ENCODE measurements at places on chromosomes 1 and 21.
A peak's percentile ranks its signal among the peaks of the same experiment; 100 is the strongest.

DNA sequence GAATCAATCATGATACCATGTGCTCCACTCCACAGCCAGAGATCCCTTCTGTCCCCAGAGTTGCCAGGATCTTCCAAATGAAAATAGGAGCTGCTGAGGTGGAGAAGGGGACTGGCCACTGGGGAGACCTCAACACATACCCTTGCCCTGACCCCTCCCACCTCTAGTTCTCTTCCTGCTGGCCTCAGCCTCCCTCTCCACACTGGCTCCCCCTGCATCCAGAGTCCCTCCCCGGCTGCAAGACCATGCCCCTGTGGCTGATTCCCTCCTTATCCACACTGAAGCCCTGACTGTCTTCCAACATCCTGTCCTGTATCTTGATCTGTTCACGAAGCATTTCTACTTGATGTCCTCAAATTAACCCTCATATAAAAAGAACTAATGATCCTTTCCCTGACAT lies 21.1 kb upstream of the CDK18 start:
- no peak for DNase-seq

- no peak for DNase-seq
Measured at GRCh38 chr1:152067150-152067549, 21.7 kb downstream of the TCHHL1 start.

GRCh38 chr1:178057912-178058534 lies 35.9 kb upstream of the RASAL2 start:
- no peak for DNase-seq

DNA sequence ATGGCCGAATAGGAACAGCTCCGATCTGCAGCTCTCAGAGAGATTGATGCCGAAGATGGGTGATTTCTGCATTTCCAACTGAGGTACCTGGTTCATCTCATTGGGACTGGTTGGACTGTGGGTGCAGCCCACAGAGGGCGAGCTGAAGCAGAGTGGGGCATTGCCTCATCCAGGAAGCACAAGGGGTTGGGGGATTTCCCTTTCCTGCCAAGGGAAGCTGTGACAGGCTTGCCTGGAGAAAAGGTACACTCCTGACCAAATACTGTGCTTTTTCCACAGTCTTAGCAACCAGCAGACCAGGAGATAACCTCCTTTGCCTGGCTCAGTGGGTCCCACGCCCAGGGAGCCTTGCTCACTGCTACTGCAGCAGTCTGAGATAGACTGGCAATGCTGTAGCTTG lies 66.9 kb downstream of the HSD3B1 start:
- no peak for DNase-seq

- DNase-seq = no peak
Measured at GRCh38 chr1:3051270-3052268, 17.4 kb upstream of the PRDM16 start.

GRCh38 chr1:2856066-2856390 lies 54.5 kb upstream of the TTC34 start:
- DNase-seq = no peak

GRCh38 chr1:55781003-55781402 lies 565.8 kb upstream of the USP24 start:
- no peak for DNase-seq

DNA sequence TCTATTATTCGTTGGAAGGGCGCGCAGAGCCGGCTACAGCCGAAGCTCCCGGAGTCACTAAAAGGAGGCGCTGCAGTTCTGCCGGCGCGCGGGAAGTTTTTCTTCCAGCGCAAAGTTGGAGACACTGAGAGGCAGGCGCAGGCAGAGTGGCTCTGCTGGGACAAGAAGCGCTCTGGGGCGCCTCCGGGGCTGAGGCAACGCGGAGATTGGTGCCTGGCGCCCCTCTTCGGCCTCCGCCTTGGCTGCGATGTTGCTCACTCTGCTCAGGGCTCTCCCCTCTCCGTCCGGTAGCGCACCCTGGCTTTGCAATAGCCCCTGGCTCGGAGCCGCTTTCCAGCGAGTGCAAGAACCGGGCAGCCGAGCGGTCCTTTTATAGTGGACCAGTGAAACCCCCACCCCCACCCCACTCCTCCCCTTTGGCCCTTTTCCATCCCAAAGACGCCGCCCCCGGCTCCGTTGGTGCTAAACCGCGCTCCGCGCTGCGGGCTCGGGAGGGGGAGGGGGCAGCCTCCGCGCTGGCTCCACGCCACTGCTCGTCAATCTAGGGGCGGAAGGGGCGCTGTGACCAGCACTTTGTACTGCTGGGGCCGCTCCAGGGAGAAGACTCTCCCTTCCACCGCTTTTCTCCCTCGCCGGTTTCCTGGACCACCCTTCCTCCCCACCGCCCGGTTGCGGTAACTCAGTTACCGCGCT lies at the start of gene ADAMTS1:
ADAMTS1 (minus strand) TSS at position 344 of the 693 bp plus-strand sequence. CDS start 455 bp downstream, outside the sequence.
- DNase-seq = no peak

- DNase-seq = no peak
Measured at GRCh38 chr21:46472246-46472645, 13.6 kb downstream of the DIP2A start.

DNA sequence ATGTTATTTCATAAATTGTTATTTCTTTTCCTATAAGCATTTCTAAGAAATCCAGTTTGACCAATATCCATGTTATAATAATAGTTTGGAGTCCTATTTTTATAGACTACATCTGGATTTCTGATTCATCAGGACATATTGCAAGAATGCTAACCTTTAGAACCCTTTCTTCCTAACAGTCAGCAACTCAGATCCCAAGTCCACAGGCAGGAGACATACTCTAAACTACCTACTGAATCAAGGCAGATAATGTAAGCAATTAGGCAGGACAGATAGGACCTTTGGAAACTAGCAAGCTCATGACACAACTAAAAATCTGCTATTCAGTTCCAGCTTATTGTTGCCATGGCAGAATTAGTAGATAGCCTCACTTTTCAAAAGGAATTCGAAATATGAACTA lies 104.1 kb downstream of the DENND1B start:
- no peak for DNase-seq

GRCh38 chr1:112704934-112705627 lies 1.8 kb downstream of the RHOC start:
- DNase-seq = peak; percentile 44

DNA sequence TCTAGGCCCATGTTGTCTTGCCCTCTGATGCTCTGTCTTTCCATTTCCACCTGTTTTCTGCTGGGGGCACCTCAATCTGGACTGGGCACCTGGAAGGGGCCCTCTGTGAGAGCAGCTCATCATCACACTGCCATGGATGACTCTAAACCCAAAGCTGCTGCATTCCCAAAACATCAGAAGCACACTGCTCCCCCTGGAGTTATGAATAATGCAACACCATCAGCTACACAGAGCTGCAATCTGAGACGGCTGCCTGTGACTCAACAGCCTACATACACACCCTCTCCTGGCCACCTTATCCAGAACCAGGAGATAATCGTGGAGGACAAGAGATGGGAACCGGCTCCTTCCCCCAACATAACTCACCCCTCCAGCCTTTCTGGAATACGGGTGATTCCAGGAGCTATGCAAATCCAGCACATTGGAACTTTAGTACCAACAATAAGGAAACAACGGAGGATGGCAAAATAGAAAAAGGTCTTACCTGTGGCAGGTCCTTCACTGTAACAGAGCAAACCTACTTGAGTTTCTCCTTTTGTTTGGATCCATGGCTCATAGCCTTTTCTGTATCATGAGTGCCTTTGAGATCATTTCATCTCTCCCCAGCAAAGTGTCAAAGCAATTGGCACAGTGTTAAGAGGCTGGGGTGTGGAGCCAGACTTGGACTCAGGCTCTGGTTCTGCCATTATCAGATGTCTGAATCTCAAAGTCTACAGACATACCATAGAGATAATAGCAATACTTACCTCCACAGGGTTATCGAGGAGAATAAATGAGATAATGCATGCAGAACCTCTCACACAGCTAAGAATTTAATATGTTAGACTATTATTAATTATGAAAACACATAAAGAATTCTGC lies 29.3 kb downstream of the AK2 start:
- DNase-seq = peak; percentile 25

DNA sequence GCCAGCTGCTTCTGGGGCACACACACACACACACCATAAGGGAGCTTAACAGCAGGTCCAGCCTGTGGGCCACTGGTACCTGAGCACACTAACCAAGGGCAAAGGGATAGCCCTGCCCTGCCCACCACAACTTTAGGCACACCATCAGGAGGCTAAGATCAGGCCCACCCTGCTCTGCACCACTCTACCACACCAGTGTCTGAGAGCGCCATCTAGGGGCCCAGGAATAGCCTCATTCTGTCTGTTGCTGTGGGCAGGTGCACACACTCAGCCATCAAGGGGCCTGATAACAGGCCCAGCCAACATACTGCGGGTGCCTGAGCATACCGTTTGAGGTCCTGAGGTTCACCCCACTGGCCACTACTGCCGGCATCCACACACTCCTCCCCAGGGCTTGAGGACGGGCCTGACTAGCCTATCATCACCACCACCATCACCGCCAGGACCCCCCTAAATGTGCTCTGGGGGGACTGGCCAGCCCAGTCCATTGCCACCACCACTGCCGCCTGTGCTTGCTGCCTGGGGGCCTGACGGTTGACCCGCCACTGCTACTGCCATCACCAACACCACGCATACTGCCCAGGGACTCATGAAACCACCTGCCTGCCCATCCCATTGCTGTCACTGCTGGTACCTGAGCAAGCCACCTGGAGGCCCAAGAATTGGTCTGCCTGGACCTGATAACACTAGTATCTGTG lies 31.3 kb downstream of the NSL1 start:
- DNase-seq = peak; percentile 15

- DNase-seq = no peak
Measured at GRCh38 chr1:94851571-94851970, 31.4 kb downstream of the SLC44A3 start.

DNA sequence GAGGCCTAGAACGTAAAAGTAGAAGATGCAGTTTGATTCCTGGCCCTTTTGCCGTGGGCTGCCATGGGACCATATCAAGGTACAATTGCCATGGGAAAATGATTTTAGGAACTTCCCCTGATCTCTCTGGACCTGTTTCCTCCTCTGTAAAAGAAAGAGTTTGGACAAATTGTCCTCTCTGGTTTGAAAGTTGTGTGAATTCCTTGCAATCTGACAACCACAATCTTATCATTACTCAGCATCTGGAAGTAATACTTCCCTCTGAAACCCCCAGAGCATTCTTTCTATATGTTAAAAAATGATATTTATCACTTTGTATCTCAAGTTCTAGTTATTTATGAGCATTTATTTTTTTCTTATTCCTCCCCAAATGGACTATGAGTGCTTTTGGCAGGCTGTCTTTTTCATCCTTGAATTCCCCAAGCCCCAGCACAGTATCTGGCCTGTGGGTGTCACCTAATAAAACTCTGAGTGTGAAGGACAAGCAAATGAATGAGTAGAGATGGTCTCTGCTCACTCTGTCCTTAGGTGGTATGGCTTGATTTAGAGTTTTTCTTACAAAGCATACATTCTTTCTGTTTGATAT lies 181.1 kb downstream of the DYRK1A start:
- no peak for DNase-seq

DNA sequence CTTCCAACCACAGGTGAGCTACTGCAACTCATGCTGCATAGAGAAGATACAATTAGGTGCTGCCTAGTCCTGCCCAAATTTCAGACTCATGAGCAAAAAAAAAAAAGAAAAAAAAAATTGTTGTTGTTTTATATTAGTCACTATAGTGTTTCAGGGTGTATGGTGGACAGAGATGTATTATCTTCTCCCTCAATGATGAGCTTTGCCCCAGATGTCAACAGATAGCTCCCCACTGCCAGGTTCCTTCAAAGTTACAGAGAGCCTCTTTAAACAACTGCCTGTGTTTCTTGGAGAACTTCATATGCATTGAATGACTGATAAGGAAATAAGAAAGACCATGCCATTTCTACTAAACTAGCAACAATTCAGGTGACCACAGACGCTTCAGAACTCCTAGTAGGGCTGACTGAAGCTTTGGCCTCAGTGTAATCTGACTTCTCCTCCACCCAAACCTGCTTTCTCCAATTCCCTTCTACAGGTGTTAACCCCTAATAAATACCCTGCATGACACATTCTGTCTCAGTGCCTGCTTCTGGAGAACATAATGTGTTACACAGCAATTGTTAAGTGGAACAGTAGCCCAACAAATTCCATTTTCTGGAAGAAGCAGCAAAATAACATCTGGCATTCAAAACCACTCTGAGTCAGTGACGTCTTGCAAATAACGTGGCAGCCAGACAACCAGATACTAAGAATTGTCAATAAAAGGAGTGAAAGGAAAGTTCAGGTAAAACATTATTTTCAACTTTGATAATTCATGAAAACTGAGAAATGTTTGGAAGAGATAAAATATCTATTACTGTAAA lies 147.7 kb downstream of the CDC42BPA start:
- no peak for DNase-seq

- no peak for DNase-seq
Measured at GRCh38 chr1:34037109-34037508, 127.9 kb downstream of the CSMD2 start.

DNA sequence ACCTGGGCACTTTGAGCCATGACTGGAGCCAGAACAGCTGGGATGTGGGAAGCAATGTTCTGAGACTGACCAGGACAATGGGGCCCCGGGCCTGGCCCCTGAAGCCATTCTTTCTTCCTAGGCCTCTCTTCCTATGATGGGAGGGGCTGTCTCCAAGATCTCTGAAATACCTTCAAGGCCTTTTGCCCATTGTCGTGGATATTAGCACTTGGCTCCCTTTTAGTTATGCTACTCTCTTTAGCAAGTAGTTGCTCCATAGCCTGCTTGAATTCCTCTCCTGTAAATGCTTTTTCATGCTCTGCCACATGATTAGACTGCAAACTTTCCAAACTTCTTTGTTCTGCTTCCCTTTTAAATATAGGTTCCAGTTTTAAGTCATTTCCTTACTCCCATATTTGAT lies 262.9 kb upstream of the CACYBP start:
- DNase-seq = no peak

DNA sequence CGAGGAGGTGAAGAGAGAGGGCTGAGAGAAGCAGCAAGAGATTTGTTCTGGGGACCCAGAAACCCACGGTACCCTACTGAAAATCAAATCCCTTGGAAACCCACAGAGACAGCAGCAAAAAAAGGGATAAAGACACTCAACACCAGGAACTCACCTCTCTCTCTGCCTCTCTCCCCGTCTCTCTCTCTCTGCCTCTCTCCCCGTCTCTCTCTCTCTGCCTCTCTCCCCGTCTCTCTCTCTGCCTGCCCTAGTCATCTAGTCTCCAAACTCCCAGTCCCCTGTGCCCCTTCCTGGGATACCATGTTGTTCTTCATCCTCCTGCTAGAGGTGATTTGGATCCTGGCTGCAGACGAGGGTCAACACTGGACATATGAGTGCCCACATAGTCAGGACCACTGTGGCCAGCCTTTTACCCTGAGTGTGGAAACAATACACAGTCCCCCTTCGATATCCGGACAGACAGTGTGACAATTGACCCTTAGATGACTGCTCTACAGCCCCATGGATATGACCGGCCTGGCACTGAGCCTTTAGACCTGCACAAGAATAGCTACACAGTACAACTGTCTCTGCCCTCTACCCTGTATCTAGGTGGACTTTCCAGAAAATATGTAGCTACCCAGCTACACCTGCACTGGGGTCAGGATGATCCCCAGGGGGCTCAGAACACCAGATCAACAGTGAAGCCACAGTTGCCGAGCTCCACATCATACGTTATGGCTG lies 9.8 kb upstream of the ALDH9A1 start:
- DNase-seq = no peak

All from germinal center (tissue), 1 donor.